ENCODE measurements at places on chromosomes 1 and 21.
A peak's percentile ranks its signal among the peaks of the same experiment; 100 is the strongest.

- no peak for DNase-seq
These were observed 369.5 kb upstream of the LYPLAL1 start for GRCh38 chr1:218804014-218804785.

GRCh38 chr1:182332261-182333060, 59.1 kb downstream of the GLUL start:
- no peak for DNase-seq

DNA sequence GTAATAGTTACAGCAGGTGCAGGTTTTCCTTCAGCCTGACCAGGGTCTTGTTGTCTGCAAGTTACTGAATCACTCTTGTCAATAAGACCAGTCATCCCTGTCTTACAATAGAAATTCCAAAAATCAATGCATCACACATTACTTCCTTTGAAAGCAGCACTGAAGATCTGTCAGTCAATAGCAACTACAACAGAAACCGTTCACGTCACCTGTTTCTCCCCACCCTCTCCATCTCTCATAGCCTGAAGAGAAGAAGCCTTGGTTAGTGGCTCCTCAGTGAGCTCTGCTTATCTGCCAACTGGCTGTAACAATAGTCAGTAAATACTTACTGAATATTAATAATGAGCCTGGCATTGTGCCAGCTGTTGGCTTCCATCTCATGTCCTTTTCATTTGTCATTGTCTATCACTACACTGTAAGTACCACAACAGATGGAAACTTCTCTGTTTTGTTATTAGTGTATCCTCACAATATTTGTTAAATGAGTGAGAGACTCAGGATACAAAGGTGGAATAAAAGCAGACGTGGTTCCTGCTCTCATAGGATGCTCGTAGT, 195.2 kb downstream of the S1PR1 start:
- no peak for DNase-seq

DNA sequence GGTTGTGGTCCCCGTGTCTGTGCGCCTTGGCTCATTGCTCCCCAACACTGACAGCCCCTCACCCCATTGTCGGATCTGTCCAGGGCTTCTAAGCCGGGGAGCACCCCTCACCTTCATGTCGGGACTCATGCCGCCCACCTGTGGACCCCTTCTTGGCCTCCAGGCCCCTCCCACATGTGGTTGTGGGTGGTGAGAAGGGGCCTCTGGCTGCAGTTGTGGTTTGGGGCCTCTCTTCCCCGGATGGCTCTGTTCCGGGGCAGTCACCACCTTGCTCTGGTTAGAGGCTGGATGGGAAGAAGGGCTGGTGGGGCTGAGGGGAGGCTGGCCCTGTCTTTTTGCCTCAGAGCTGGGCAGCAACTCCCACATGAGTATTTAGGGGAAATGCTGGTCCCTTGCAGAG, 158.6 kb upstream of the C1orf174 start:
- DNase-seq, result no peak

DNA sequence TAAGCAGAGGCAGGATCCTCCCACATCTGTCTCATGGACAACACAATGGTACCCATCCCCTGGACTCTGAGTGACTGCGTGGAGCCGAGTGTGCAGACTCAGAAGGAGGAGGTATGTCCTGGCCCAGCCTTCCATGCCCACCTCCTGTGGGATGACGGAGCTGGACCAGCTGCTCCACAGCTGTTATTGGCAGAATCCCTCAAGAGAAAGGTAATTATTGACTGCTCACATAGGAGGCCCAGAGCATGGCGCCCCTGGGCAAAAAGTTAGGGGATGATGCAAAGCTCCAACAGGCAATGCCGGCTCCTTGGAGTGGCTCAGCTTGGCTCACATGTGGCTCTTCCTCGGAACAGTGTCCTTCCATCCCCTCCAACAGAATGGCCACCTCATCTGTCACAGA, 12.2 kb upstream of the ACTRT2 start:
- DNase-seq, result no peak

DNA sequence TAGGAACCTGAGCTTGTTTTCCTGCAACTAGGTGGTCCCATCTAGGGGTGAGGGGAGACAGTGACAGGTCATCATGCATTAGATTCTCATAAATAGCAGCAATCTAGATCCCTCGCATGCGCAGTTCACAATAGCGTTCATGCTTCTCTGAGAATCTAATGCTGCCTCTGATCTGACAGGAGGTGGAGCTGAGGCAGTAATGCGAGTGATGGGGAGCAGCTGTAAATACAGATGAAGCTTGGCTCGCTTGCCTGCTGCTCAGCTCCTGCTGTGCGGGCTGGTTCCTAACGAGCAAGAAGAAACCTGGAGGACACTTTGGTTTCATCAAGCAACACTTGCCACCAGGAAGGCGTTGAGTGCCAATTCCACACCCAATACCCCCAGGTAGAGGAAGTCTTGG, 95.1 kb upstream of the OLIG2 start:
- DNase-seq, result no peak

- peak; percentile 30 for DNase-seq
These were observed 1.4 kb upstream of the DENND2C start for GRCh38 chr1:114671011-114671938.

GRCh38 chr1:246136477-246136876, 370.6 kb downstream of the SMYD3 start:
- no peak for DNase-seq

GRCh38 chr1:64356636-64357256, 113.2 kb upstream of the CACHD1 start:
- no peak for DNase-seq

GRCh38 chr1:5980314-5981008, 11.8 kb downstream of the NPHP4 start:
- no peak for DNase-seq

All from B cell (primary cell).